ENCODE measurements at places on chromosomes 16 and 17.
A peak's percentile ranks its signal among the peaks of the same experiment; 100 is the strongest.

DNA sequence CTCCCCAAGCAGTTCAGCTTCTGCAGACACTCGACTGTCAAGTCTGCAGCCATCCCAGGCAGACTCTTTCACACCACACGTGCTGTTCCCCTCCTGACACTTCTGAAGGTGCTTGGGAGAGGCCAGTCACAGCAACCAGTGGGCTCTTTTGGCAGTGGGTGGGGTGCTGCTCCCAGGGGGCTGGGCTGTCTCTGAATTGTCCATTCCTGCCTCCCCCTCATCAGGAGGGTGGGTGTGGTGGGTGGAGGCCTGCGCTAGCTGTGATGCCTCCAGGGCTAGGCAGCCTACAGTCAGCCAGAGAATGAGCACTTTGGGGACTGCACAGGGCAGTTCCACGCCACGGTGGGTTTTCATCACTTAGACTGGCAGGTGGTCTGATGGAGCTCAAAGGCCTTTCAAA lies 10.3 kb downstream of the STARD3 start:
- DNase-seq = no peak

DNA sequence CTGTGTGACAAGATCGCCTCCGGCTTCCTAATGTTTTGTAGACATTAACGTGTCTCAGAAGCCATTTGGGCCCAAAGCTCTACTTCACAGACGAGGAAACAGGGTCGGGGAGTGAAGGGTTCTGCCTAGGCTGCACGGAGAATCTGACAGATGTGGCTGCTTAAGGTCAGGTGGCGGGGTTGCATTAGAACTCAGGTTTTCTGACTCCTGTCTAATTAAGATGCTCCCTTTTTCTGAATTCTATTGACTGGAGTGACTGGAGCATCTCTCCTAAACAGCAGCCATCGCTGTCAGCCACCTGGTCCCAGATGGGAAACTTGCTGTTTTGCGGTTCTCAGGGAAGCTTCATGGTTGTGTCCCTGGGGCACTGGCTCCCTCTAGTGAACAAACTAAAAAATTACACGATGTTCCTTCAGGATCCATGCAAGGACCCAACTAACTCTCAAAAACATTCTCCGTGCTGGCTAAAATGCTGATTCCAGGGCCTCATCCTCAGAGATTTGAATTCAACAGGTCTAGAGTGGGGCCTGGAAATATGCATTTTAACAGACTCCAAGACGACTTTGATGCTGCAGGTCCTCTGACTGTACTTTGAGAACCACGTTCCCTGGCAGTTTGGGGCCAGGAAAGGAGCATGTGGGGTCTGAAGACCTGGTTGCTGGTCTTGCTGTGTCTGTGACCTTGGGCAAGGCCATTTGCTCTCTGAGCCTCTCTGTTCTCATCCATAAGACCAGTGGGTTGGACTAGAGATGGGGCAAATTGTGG lies 117.4 kb downstream of the IRF8 start:
- peak; percentile 72 for DNase-seq

GRCh38 chr17:10532026-10532425 lies 13.7 kb upstream of the MYH1 start:
- no peak for DNase-seq

DNA sequence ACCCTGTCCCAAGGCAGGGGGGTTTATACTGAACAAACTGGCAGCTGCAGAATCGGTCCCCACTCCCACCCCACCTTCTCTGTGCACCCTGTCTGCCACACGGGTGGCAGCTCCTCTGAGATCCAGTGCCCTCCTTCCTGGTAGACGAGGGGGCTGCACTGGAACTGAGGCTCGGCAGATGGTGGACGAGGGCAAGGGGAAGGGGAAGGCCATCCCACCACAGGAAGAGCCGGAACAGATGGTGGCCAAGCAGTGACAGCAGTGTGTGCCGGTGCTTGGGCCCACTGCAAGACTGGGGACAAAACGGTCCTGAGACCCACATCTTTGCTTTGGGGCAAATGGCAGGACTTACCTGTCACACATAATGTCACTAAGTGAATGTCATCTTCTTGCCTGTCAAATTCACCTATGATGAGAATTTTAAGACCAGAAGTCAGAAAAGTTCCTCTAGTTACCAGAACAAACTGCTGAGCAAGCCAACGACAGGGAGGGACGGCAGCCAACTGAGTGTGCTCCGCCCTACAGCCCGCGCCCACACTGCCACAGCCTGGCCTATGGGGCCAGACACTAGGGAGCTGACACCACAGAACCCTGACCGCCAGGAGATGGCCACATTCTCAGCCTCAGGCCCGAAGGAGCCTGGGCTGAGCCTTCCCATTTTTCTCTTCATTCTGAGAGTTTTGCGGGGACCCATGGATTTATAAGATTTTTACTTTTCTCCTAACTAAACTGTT lies 14.4 kb downstream of the NTAN1 start:
- DNase-seq = peak; percentile 87

- DNase-seq = no peak
Observed at GRCh38 chr16:74477226-74477625, 55.9 kb upstream of the CLEC18B start.

- DNase-seq = no peak
Observed at GRCh38 chr16:75225092-75225491, 6.3 kb downstream of the CTRB1 start.

GRCh38 chr17:31604936-31605335 lies 213.5 kb downstream of the RAB11FIP4 start:
- no peak for DNase-seq

- DNase-seq = no peak
Observed at GRCh38 chr17:69143151-69143550, 1.5 kb upstream of the ABCA6 start.

DNA sequence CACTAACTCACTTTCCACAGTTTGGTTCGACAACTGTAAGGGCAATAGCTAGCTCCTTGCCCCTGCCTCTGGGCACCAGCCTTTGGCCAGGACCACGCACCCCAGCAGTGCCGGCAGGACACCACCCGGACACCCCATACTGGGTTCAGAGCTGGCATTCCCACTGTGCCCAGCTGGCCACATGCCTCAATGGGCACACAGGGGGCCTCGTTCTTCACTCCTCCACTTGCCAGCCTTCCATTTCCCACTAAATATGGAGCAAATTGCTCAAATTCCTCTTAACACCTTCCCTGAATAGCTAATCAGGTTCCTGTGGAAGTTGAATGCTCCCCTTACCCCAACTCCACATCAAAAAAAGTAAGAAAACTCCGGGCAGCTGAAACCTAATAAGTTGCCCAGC lies 52.5 kb downstream of the PIPOX start:
- DNase-seq = no peak

DNA sequence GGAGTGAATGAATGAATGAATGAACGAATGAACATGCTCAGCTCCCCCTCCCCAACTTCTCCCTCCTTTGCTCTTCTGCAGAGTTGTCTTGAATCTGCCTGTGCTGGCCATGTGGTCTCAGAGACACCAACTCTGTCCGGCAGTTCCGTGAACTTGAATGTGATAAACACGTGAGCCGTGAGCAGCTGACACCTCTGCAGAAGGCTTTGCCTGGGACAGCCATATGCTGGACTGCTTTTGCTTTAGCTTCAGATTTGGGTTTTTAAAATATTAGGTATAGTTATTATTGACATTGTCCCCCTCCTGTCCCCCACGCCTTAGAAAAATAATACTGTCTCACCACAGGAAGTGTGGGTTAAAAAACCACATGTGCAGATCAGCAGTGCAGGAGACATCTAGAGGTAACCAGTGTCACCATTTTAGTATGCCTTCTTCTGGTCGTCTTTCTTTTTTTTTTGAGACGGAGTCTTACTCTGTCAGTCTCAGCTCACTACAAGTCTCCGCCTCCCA lies 83.8 kb downstream of the ABCC1 start:
- no peak for DNase-seq

DNA sequence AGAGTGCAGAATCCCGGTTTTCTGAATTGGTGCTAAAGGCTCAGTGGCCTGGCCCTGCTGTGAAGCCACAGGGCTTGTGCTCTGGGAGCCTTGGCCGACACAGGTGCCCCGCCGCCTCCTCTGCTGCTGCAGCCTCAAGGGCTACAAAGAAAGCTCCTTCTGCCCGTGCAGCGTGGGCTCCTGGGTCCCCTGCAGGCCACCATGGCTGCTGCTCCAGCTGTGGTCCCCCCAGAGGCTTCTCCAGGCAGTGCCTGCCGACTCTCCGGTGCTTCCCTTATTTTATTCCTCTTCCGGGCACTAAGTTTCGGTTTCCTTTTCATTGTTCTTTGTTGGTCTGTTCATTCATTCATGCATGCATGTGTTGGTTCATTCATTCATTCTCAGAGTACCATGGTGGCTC lies 53.1 kb downstream of the CMIP start:
- DNase-seq = no peak

- DNase-seq = no peak
Observed at GRCh38 chr17:54941285-54941684, 27.2 kb downstream of the COX11 start.

GRCh38 chr17:8005967-8006730 lies 3.7 kb downstream of the GUCY2D start:
- peak; percentile 55 for DNase-seq

GRCh38 chr16:20510323-20510722 lies 59.0 kb downstream of the ACSM2A start:
- DNase-seq = no peak

GRCh38 chr16:20897922-20898321 lies 2.2 kb downstream of the DCUN1D3 start:
- DNase-seq = no peak

DNA sequence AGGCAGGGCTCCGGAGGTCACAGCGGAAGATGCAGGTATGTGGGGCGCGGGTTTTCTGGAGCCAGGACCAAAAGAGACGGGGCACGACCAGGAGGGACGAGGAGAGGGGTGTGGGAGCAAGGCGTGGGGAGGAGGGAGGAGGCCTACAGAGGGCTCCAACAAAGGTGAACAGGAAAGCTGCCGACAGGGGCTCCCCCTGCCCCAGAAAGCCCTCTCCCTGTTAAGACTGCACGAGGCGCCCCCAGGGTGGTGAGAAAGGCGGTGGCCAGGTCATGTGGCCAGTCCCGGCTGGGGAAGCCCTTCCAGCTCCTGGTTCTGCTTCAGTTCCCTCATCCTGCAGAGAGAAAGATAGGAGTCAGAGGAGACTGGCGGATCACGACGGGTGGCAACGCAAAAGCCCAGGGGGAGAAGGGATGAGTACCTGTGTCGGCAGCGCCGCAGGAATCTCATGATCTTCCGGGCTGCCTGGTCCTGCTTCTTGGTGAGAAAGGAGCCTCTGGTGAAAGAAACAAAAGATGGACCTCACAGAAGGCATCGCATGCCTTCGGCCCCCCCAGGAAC lies 949 bp upstream of the SPAG7 start:
- no peak for DNase-seq

DNA sequence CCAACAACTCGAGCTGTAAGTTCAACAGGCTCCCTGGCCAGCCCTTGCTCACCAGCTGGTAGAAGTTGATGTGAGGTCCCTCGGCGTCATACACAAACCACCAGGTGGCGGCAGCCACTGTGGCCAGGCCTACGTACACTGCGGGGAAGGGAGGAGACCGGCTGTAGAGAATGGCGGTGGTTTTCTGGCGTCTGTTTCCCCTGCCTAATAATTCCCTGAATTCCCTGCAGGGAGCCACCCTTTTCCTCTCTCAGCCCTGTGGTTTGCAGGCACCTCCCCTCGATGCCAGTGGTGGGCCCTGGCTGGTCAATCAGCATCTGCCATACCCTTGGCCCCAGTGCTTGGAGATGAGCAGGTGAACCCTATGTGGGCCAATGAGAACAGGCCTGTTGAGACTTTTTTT lies 18.9 kb upstream of the P2RX1 start:
- no peak for DNase-seq

GRCh38 chr17:43549496-43549895 lies 3.4 kb upstream of the ETV4 start:
- no peak for DNase-seq

- DNase-seq = no peak
Observed at GRCh38 chr17:1907909-1908698, 78.3 kb downstream of the RPA1 start.

- DNase-seq = no peak
Observed at GRCh38 chr16:59088431-59088830, 354.3 kb upstream of the GOT2 start.

- DNase-seq = no peak
Observed at GRCh38 chr16:48101069-48101674, 54.6 kb downstream of the ABCC12 start.

GRCh38 chr16:85006639-85007038 lies 4.7 kb downstream of the ZDHHC7 start:
- no peak for DNase-seq

Measured in sigmoid colon (tissue), 7 donors.